Right ventricle myocardium superior (tissue), 1 donor: ENCODE measurements at places on chromosomes 2 and 18.

GRCh38 chr2:141899740-141900139 is 231.1 kb downstream of the LRP1B start:
- DNase-seq = no peak

DNA sequence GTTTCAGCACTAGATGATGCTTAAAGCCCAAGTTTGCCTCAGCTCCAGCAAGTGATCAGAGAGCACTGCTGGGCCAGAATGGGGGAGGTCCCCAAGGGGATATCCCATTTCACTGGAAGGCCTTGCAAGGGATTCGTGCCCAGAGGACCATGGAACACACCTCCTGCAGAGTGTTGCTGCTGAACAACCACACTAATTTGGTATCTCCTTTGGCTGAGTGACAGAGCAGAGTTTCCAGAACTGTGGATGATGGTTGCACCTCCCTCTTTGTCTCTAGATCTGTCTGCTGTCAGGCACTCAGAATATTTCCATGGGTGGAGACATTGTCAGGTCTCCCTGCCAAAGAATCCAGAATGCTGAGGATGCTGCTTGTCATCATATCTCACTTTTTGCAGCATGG is 484.8 kb upstream of the NETO1 start:
- DNase-seq = no peak

- no peak for DNase-seq
These were observed 407.9 kb downstream of the DCC start for GRCh38 chr18:52747869-52748268.

DNA sequence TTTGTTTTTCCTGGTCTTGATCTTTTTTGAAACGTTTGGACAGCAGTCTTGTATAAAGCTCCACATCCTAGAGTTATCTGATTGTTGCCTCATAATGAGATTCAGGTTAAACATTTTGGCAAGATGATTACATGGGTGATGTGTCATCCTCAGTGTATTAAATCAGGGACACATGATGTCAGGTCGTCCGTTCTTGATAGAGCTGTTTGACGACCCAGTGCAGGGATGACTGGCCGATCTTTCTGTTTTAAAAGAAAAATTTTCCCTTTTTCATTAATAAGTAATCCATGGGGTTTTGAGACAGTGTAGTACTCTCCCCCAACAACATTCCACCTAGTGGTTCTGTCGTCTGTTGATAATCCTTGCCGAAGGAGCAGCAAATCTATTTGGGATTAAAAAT is 44.5 kb upstream of the SERPINB2 start:
- no peak for DNase-seq

DNA sequence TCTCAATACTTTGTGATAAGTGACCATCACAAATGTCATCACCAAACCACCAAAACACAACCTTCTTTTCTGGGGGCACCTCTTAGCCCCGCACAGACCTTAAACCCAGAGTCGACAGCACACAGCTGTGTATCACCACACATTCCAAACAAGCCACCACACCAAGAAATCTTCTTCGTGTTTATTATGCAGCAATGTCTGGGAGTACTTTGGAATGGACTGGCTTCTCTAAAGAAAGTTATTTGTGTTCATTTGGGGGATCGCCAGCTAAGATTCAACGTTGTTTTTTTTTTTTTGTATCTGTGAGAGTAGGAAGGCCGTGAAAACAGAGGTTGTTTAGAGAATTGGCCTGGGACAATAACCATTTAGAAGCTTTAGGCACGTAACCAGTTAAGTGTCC is 1.1 kb upstream of the MTA3 start:
- DNase-seq = no peak

DNA sequence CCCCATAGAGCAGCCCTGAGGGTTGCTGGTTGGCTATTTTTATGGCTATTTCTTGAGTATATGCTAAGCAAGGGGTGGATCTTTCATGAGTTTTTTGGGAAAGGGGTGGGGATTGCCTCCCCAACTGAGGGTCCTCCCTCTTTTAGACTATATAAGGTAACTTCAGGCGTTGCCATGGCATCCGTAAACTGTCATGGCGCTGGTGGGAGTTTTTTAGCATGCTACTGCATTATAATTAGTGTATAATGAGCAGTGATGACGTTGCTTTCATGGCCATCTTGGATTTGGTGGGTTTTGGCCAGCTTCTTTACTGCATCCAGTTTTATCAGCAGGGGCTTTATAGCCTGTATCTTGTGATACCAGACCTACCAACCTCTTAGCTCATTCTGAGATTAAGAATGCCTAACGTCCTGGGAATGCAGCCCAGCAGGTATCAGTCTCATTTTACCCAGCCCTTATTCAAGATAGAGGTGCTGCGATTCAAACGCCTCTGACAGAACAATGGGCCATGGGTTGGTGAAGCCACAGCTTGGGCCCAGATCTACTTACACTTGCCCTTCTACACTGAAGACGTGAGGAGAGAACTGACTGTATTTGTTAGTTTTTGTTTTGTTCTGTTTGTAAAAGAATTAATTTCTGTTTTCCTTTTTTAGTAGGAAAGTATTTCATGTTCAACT is 53.8 kb upstream of the TMEM163 start:
- DNase-seq = no peak

- DNase-seq = peak; percentile 50
These were observed 34.1 kb upstream of the MAT2A start for GRCh38 chr2:85504778-85505261.

DNA sequence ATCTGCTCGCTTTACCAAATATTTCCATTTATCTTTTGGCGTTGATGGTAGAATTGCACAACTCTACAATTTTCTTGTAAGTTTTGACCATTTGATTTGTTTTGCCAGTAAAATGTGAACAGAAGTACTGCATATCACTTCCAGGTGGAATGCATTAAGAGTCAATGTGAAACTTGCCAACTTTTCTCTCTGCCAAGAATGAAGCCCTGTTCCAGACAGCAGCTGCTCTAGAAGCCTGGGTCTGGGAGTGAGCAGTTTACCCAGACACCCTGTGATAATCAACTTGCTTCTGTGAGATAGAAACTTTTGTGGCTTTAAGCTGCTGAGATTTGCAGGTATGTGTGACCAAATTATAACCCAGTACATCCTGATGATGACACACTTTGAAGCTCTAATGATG is 115.9 kb upstream of the SYT4 start:
- DNase-seq = no peak

GRCh38 chr2:63057249-63058143 is 6.9 kb downstream of the OTX1 start:
- no peak for DNase-seq

GRCh38 chr18:2508155-2508554 is 63.1 kb downstream of the METTL4 start:
- no peak for DNase-seq

DNA sequence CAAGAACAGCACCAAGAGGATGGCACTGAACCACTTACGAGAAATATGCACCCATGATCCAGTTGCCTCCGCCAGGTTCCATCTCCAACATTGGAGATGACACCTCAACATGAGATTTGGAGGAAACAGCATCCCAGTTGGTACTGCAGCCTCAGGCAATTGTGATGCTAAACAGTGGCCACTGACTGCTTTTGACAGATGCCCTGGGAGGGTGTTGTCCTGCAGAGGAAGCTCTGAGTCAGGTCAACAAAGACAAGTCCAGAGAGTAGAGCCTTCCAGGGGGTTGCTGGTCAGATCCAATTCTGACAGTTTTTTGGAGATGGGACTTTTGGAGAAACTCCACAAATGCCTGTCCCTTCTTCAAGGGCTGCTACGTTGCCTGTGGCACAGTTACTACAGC is 82.4 kb downstream of the SNTG2 start:
- no peak for DNase-seq

DNA sequence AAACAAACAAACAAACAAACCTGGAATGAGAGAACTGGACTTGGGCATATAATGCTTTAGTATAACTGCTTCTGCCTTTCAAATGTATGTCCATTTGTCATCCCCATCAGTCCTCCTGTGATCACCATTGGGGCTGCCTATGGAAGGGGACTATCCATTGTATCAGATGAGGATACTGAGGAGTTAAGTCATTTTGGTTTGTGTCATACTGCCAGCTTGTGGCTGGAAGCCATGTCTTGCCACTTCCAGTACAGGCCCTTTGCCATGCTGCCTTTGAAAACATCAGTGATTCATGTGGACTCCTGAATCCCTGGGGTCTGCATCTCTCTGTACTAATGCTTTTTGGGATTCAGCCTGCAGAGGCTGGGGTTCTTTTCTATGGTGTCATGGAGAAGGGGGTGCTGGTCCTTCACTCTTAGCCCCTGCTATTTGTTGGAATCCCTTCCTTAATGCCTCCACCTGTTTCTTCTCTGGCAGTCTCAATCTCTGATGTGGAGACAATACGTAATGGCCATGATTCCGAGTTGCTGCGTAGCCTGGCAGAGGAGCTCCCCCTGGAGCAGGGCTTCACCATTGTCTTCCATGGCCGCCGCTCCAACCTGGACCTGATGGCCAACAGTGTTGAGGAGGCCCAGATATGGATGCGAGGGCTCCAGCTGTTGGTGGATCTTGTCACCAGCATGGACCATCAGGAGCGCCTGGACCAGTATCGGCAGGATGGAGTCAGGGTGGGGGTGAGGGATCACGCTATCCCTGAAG is 10.6 kb downstream of the PLCD4 start:
- DNase-seq = no peak

DNA sequence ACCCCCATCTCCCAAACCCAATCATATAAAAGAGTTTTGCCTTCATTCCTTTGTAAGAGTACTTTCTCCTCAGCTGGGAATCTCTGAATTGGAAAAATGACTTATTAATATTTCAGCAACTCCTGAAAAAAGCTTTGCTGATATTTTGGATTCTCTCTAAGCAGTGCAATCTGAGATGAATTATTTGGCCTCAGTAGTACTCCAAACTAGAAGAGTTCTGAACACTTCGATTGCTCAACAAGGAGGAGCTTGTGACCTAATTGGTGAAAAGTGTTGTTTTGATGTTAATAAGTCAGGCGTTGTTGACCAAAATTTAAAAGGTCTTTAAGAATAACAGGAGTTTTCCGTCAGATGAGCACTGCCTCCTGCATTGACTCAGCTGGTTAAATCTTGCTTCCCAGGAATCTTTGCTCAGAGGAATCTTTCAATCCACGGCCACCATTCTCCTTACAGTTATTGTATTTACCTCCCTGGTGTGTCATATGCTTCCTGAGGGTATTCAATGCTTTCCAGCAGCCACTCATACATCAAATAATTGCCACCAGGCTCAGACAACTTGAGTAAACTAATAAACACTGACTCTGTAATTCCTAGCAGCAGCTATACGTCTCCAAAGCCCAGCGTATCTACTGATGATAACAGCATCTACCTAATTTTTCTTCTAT is 24.5 kb upstream of the LIPG start:
- no peak for DNase-seq

- DNase-seq = no peak
These were observed 12.7 kb upstream of the CDC42EP3 start for GRCh38 chr2:37683921-37684780.

DNA sequence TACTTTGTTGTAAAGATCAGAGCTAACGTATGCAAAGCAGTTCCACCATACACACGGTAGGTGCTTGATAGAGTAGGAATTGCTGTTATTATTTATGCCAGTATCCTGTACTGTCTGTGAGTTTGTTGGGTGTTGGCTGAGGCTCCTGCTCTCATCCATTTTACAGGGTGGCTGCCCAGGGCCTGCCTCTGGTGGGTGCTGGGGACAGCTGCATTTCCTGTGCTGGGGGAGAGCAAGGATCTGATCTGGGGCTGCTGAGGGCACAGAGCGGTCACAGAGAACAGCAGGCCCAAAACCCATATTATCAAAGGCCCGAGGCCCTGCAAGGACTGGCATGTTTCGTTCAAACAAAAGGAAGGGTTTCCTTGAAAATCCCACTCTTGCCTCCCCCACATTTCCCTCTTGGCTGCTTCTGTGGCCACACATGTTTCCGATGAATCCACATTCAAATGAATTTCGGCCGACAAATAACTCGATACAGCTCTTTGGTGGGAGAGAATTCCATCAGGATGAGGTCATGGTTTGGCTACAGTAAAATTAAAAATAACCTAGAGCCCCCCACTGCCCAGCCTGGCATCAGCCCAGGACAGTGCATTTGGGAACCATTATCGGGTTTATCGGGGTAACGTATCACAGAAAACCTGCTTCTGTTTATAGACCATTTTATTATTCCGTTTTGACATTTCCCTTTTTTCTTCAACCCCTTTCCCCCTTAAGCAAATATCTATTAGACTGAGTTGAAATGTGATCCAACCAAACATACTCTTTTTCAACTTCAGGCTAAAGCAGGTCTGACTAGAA is 143.4 kb downstream of the CYRIA start:
- DNase-seq = no peak

DNA sequence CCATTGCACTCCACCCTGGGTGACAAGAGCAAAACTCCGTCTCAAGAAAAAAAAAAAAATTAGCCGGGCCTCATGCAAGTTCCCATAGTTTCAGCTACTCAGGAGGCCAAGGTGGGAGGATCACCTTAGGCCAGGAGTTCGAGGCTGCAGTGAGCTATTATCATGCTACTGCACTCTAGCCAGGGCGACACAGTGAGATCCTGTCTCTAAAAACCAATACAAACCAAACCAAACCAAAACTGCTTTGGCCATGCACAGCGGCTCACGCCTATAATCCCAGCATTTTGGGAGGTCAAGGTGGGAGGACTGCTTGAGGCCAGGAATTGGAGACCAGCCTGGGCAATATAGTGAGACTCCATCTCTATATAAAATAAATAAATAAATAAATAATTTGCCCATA is 19.1 kb downstream of the NIFK start:
- DNase-seq = no peak

DNA sequence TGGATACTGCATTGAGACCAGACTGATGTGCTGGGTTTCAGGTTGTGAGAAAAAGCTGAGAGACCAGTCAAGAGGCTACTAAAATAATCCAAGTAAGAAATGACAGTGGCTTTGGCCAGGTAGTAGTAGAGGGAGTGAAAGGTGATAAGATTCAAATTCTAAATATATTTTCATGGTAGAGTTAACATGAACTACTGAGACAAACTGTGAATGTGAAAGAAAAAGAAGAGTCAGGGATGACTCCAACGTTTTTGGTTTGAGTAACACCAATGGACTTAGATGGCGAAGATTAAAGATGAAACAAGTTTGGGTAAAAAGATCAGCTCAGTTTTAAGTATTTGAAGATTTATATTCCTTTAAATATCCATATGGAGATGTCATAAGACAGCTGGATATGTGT is 209.4 kb downstream of the ZEB2 start:
- DNase-seq = no peak
